NCI-H187 treated with DMSO at 0.1 percent for 48 hours (cell line): ENCODE measurements at places on chromosomes 12 and 14.

- DNase-seq: no peak
Measured at GRCh38 chr12:52206304-52207040, 14.7 kb upstream of the KRT80 start.

- DNase-seq: no peak
Measured at GRCh38 chr12:27583057-27583797, 59.2 kb downstream of the PPFIBP1 start.

DNA sequence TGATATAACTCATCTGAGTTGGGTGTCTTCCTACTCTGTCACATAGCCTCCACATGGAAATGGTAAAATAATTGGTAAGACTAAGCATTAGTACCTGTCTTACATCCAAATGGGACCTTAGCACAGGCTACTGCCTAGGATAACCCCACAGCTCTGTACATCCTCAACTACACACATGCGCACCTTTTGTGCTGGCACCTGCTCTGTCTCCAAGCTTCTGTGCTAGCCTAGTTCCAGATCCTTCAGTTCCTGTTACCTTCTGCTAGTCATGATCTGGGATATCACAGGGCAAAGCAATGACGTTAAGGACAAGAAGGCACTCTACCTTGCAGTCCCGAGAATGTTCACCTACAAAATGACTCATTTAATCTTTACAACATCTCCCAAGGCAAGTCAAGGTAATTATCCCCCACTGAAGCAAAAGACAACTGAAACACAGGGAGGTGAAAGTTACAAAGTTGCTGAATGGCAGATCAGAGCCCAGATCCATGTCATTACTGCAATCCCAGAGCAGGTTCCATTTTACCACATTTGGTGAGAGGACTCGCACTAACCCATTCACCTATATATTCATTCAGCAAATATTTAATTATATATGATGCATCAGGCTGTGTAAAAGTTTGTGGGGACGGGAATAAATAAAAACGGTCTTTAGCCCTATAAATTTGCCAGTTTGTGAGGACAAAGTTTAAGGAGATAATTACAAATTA lies 61.7 kb downstream of the PPM1H start:
- no peak for DNase-seq

DNA sequence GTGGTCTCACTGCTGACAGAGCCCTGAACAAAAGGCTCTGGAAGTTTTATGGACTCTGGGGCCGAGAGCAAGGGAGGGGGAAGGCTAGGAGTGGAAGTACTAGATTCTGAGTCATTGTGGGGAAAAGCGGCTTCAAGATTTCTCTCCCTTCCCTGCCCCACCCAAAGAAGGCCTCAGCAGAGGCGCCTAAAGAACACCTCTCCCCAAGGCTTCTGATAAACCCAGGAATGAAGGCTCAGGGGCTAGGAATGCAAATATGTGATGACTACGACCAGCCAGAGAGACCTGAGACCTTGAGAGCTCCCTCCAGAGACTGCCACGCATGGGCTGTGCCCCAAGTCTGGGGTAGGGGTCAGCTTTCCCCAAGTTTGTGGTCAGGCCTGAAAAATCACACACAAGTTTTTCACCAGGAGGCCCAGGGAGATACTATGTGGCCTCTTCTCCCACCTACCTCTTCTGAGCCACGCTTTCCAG lies 130.7 kb upstream of the HIF1A start:
- DNase-seq: no peak

GRCh38 chr12:93002293-93003054 lies 73.4 kb upstream of the EEA1 start:
- DNase-seq: no peak

DNA sequence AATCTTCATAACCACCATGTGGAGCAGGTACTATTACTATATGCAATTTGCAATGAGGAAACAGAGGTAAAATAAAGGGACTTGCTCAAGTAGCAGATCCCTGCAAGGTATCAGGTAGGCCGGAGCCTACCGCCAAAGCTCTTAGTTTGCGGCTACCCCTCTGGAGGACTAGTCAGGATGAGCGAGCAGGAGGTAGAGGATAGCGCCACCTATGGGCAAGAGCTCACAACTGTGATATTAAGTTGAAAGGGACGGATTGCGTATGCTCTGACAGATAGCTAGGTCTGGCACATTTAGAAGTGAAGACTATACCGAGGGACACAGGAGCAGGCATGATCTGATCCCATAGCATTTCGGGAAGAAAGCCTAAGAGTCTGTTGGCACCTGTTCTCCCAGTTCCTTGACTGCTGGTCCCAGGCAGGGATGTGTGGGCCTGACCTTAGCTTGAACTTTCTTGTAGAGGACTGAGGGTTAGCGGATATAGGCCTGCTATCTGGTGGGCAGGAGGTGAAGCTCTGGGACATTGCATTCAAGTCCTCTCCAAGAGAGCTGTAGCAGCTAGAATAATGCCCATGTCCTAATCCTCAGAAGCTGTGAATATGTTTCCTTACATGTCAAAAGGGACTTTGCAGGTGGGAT lies 48.0 kb downstream of the SLC17A8 start:
- DNase-seq: peak; percentile 38

GRCh38 chr12:108430245-108430644 lies 84.8 kb upstream of the FICD start:
- DNase-seq: no peak

DNA sequence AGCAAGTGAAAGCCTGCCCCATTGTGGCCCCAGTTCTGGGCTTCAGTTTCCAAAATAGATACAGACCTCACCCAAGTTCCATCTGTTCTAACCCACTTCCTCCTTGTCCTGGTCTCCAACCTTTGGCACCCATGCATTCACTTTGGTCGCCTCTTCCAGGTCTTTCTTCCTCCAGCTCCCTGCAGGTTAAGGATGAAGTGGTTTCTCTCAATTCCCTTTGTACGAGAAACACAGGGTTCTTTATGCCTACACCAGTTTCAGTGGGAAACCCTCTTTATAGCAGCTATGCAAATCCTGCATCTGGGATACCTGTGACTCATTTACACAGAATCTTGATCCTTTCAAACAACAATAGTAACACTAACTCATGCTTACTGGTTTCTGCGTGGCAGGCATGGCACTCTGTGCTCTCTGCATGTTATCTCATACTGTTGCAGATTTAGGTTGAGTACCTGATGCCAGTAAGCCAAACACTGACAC lies 110.6 kb upstream of the AMIGO2 start:
- no peak for DNase-seq

DNA sequence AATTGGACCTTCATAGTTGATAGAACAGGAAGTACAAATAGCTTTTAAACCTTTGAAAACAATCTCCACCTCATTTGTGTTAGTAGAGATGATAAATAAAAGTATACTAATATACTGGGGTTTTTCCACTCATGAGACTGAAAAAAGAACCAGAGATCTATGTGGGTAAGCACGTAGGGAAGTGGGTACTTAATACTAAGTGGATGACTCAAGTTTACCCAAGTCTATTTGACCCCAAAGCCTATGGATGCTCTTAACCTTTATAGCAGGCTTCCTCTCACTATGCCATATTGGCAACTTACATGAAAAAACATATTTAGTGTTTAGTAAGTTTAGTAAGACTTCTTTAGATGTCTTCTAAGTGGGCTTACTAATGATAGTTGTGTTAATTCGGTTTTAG lies 49.2 kb upstream of the CHPT1 start:
- DNase-seq: no peak

- no peak for DNase-seq
Measured at GRCh38 chr12:101828463-101829196, 2.1 kb downstream of the GNPTAB start.

- no peak for DNase-seq
Measured at GRCh38 chr12:101779626-101780025, 40.4 kb upstream of the SYCP3 start.

DNA sequence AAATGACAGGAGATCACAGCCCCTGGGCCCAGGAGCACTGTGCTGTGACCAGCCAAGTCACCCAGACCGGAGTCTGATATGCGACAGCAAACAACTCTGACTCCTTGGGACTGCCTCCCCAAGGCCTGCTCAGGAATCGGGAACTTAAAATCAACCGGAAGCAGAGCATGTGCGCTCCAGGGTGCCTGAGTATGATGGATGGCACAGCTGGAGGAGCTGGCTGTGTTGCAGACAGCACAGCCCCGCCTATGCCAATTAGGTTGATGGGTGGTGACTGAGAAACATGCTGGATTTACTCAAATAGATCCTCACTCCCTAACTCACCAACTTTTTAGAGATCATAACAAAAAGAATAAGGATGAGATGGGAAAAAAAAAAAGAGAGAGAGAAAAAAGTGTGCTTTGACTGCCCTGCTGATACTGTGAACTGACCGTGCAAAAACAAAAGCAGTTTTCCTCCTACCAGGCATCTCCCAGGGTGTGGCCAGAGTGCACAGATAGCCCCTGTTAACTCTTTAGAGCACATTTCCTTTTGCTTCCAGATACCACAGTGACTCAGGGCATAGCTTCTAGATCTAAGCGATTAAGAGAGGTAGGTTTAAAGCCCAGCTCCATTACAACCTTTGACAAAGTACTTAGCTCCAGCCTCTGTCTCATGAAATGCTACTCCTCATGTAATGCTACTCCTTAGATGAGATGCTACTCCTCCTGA lies 27.4 kb upstream of the STON2 start:
- DNase-seq: no peak

DNA sequence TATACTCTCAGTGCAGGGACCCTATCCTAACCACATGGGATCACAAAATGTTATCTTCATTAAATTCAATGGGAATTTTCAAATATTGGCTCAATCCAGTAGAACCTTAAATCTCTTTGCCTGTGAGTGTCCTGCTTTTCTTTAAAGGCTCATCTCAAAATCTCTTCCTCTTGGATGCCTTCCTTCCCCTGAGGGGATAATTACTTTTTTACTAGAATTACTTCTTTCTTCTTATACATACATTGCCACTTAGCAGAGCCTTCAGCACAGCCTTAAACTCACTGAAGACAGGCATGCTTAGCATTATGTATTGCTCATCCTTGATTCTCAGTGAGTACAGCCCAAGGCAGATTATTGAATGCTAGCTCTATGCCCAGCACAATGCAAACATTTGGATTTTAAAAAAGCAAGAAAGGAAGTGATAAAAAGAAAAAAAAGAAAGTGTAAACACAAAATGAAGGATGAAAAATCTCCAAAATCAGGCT lies 1918.0 kb upstream of the FLRT2 start:
- no peak for DNase-seq

DNA sequence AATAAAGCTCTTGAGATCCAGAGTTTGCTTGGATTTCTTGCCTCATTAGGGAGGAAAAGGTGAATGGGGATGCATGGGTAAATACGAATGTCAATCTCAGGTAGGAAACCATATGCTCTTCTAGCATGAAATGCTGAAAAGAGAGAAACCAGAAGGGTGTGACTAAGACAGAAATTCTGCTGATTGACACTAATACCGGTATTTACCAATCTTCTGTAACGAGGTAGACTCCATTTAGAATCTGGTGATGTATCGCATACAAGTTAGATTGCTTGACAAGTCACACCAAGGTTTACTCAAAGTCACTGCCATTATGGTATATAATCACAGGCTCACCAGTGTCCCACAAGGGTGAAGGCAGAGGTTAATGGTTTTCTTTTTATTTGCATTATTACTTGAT lies 337.9 kb downstream of the NRXN3 start:
- no peak for DNase-seq

DNA sequence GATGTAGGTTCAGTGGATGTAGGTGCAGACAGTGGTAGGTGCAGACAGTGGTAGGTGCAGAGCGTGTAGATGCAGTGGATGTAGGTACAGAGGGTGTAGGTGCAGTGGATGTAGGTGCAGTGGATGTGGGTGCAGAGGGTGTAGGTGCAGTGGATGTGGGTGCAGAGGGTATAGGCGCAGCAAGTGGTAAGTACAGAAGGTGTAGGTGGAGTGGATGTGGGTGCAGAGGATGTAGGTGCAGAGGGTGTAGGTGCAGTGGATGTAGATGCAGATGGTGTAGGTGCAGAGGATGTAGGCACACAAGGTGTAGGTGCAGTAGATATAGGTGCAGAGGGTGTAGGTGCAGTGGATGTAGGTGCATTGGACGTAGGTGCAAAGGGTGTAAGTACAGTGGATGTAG lies 86.0 kb downstream of the HECTD4 start:
- DNase-seq: no peak

- DNase-seq: no peak
Measured at GRCh38 chr12:3335078-3335487, 155.9 kb upstream of the PRMT8 start.

- DNase-seq: no peak
Measured at GRCh38 chr12:112979041-112979680, 842 bp downstream of the OAS2 start.

GRCh38 chr14:88064841-88065240 lies 59.9 kb downstream of the GPR65 start:
- no peak for DNase-seq

DNA sequence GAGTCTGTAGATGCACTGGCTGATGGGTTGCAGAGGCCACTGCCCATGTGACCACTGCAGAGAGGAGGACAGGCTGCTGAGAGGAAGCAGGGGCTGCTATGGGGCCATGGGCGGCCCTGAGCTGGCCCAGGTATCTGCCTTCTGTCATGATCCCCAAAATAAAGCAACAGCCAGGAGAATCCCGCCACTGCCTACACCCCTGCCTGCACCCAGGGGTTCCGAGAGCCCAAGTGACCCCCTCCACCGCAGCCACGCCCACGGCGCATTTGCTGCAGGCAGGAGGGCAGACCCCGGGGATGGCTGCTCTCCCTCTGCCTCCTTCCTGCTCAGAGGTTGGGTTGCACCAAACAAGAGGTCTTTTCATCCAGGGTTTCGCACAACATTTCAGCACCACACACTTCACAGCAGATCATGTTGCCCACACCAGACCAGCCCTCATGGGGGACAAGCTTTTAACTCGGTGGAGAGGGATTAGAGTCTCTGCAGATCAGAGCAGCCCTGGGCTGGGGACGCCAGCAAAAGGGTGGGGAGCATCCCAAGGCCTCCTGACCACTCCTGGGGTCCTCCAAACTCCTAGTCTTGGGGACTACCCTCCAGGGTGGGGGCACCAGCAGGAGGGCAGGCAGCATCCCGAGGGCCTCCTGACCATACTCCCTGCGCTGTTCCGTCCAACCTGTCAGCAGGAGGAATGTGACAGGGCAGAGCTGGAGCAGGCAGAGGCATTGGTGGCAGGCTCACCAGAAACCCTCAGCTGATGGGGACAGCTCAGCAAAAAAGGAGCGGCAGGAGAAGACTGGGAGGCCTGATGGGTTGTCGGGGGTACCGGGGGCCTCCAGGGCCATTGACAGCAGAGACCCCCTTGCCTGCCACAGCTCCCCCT lies 14.1 kb downstream of the CCDC85C start:
- no peak for DNase-seq

DNA sequence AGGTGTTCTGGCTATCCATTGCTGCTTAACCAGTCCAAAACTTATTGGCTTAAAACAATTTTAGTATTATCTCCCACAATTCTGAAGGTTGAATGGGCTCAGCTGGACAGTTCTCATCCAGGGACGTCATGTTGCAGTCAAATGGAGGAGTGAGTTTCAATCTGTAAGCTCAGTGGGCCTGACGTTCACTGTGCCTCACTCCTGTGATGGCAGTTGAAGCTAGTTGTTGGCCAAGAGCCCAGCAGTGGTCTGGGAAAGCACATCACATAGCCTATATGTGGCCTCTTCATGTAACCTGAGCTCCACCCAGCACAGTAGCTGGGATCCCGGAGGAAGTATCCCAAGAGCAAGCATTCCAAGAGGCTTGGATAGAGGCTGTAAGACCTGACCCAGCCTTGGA lies 40.6 kb upstream of the CDKN3 start:
- DNase-seq: no peak

GRCh38 chr12:103313894-103314293 lies 181.9 kb downstream of the C12orf42 start:
- DNase-seq: no peak
